EH (cell line): ENCODE measurements at places on chromosomes 4 and X.
A peak's percentile ranks its signal among the peaks of the same experiment; 100 is the strongest.

GRCh38 chr4:163331629-163332376 is 593 bp downstream of the NPY1R start:
- peak; percentile 16 for DNase-seq

- DNase-seq, result no peak
Observed at GRCh38 chr4:77815636-77816035, 3.5 kb downstream of the CNOT6L start.

DNA sequence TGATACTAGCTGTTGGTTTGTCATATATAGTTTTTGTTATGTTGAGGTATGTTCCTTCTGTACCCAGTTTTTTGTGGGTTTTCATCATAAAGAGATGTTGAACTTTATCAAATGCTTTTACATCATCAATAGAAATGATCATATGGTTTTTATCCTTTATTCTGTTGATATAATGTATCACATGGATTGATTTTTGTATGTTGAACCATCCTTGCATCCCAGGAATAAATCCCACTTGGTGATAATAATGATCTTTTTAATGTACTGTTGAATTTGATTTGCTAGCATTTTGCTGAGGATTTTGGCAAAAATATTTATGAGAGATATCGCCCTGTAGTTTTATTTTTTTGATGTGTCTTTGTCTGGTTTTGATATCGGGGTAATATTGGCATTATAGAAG is 22.5 kb upstream of the NAA11 start:
- DNase-seq, result no peak

- DNase-seq, result no peak
Observed at GRCh38 chr4:101853028-101853427, 62.5 kb downstream of the BANK1 start.

DNA sequence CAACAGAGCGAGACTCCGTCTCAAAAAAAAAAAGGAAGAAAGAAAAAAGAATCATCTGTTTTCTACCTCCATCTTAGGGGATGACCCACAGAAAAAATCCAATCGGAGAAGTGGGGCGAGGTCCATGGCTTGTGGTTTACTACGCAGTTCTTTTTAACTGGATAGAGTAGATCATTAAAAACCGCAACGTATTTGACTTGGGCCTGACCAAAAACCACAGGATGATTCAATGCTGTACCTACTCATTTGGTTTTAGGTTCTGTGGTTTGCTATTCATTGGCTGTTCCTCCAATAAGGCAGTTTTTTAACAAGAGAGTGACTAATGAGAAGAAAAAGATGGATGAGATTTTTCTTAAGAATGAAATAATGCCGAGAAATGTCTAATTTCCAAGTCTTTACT is 83.7 kb downstream of the FREM3 start:
- DNase-seq, result peak; percentile 52

DNA sequence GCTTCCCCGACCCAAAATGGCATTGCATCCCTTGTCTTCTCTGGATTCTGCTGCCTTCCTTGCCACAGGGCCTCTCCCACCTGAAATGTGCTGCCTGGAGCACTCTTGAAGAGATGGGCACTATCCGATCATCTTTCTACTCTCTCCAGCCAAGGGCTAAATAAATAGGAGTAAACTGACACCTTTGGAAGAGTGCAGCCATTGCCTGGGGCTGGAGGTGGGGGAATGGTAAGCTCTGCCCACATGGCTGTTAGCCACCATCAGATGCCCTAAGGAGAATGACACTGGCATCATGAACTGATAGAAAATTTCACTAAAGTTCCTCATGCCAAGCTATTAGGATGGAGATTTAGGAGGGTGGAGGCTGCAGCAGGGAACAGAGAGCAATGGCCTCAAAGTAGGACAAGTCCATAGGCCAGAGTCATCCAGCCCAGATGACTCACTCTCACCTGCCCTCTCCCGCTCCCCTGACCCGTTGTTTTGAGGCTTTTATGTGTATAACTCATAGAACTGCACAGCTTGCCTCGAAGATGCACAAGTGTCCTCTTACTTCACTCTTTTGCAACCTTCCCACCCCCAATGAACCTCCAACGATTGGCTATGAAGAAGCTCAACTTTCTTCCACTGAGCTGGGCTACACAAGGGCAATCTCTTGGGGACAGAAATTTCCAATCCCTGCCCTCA is 822 bp upstream of the PFKFB1 start:
- no peak for DNase-seq
